ENCODE measurements at places on chromosomes 4 and X. TPM values are rescaled to one million over a fixed set of nuclear protein-coding genes. Genes with fewer than 3 reads are reported as not detected.

Gene NOX1
- 0.82 TPM for total RNA-seq

- no peak for DNase-seq
Measured at GRCh38 chr4:106707776-106708463, 328.2 kb downstream of the DKK2 start.

DNA sequence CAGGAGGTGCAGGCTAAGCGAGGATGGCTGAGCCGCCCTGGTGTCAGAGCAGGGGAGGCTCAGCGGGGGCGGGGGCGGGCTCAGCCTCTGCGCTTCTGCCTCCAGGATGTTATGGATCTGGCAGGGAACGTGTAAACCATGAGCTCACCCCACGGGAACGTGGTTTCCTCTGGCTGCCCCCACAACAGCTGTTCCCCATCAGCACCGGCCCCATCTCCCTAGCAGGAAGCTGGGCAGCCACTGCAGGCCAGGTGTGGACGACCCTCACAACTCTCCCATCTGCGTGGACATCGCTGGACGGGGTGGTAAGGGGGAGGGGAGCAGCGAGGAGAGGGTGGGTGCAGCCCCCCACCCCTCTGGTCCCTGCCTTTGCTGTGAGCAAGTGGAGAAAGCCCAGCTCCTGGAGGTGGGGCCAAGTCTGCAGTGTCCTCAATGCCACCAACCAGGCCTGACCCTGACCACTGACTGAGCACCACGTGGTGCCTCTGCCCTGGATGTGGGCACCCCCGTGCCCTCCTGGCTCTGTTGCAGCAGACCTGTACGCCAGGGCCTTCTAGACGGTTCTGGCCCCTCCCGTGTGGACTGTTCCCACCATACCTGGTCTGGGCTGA lies 28.1 kb upstream of the SPON2 start:
- DNase-seq = peak; percentile 69

DNA sequence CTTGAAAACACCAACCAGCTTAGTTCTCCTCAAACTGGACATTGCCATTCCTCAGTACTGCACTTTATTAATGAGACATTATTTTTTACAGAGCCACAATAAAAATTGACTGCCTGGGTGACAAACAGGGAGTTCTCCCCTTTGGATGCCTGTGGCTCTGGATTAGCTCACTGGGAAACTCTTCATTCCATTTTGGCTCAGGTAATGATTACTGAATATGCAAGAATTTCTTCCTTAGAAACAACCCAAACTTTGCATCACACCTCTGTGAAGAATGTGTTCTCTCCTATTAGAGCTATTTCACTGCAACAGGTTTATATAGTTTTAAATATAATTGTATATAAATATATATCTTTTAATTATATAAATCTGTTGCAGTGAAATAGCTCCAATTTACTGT lies 2065.8 kb downstream of the ARAP2 start:
- DNase-seq = no peak

DNA sequence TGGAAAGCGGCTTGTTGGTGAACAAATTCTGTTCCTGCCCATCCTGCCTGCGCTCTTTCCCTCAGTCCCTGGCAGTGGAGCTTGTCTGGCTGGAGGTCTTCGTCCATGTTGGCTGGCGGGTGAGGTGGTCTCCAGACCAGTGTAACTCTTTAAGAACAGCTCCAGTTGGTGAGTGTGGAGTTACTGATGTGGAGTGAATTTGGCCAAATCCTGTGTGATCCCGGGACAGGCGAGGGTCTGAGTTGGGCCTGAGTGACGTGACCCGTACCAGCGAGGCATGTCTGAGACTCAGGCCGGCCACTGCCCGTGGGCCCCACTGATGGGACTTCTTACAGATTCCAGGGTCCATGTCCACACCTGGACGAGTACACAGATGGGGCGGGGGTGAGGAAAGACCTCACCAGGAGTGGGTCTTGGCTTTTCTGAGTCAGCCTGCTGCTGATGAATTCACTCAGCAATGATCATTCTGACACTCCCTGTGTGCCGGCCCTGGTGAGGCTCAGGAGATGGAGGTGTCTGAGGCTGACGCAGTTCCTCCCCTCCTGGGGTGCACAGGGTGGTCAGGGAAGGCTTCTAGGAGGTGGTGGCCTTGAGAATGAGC lies 45.5 kb downstream of the PSAPL1 start:
- DNase-seq = peak; percentile 51

Gene FMR1NB
- total RNA-seq = not detected

Gene GAGE12F
- not detected for total RNA-seq

Gene CT45A6
- total RNA-seq = not detected

Gene DNASE1L1
- total RNA-seq = 84.0 TPM

- no peak for DNase-seq
Measured at GRCh38 chr4:186240848-186241491, 13.7 kb downstream of the KLKB1 start.

DNA sequence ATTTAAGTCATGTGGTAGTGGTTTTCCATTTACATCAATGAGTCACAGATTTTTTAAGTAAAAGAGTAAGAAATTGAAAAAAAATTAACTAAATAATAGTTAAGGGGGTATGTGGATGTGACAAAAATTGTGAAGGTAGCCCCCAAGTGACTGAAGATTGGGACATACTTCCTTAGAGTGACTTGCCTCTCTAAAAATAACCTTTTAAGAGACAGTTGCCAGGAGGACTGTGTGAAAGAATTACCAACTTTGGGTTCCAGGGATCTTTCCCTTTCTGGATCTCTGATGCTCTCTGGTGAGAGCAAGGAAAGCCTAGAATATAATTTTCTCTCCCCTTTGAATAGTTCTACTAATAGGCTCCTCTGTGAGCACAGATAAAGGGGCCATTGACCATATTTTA lies 42.7 kb downstream of the NHSL2 start:
- DNase-seq = no peak

- no peak for DNase-seq
Measured at GRCh38 chrX:42017971-42018370, 94.6 kb upstream of the CASK start.

- no peak for DNase-seq
Measured at GRCh38 chr4:25440478-25441030, 63.5 kb downstream of the ANAPC4 start.

DNA sequence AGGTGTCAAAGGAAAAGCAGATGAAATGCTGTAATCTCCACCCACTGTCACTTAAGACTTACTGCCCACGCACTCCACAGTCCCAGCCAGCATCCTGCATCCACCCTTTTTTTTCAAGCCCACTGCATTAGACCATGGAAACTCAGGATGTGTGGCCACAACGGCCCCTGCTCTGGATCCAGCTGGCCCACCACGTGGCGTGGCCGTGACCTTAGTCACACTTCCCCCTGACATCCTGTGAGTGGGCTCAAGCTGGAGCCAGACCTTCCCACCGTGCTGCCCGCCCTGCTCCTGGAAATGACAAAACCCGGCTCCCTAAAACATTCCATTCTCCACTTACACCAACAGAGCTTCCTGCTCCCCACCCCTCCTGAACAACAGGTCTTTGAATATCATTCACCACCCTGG lies 588.3 kb upstream of the DIPK2B start:
- DNase-seq = peak; percentile 63

- DNase-seq = no peak
Measured at GRCh38 chr4:70927502-70928137, 25.5 kb downstream of the MOB1B start.

Gene SAGE1
- total RNA-seq = not detected

GRCh38 chrX:49892542-49892941 lies 13.3 kb downstream of the USP27X start:
- no peak for DNase-seq

GRCh38 chr4:25351777-25352416 lies 25.2 kb upstream of the ANAPC4 start:
- no peak for DNase-seq

Gene HOPX
- 203 TPM for total RNA-seq

DNA sequence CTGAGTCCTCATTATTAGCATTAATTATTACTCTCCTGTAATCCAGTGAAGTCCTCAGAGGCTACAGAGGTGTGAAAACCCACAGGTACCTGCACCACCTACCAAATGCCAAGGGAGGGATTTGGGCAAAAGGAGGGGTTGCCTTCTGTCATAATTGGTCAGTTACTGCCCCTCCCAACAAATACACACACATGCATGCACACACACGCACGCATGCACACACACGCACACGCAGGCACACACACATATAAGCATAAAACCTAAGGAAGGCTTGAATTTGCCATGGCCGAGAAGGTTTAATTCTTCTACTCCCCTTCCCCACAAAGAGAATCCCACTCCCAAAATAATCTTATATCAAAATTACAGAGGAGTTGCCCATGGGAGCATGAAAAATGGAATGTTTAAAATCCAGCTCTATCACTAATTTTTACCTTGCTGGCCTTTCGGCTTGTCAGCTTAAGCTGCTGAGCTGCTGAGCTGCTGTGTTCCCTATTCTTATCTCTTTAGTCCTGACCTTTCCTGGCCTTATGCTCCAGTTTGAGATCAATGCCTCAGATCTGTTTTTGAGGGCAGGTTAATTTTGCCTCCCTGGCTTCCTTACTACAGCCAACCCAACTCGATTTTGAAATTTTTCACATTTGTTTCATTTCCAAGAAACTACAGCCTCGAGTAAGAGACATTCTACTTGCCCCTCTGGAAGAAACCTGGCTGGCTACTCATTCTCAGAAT lies 95.0 kb downstream of the CAMK2D start:
- no peak for DNase-seq

Gene PLAC1
- total RNA-seq = not detected

- no peak for DNase-seq
Measured at GRCh38 chr4:68349279-68349648, 626 bp downstream of the YTHDC1 start.

Gene ATP2B3
- total RNA-seq = not detected

Gene ESX1
- not detected for total RNA-seq

GRCh38 chr4:157035471-157035870 lies 40.5 kb upstream of the GLRB start:
- DNase-seq = no peak

- no peak for DNase-seq
Measured at GRCh38 chr4:56246233-56246610, 141.1 kb downstream of the AASDH start.

Gene NR0B1
- not detected for total RNA-seq

DNA sequence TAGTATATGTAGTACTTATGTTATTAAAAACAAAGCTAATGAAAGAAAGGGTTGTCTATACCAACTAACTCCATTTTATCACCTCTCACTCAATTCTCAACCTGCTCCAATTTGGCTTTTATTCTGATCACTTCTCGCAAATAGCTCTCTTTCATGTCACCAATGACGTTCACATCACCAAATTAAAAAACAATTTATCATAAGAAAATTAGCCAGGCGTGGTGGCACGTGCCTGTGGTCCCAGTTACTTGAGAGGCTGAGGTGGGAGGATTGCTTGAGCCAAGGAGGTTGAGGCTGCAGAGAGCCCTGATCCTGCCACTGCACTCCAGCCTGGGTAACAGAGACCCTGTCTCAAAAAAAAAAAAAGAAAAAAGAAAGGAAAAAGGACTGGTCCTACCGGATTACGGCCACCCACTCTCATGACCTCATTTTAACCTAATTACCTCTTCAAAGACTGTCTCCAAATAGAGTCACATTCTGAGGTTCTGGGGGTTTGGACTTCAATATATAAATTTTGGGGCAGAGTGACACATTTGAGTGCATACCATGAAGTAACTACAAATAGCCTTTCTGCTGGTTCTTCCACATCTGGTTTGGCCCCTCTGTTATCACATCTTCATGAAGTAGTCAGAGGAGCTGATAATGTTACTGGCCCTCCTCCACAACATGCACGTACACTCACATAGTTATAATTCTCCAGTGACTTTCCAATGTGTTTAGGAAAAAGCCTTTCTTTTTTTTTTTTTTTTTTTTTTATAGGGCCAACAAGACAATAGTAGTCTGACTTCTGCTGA lies 15.8 kb upstream of the RBMX start:
- DNase-seq = no peak

Gene NMU
- total RNA-seq = 0.47 TPM

GRCh38 chrX:38805432-38806389 lies 4.5 kb downstream of the MID1IP1 start:
- peak; percentile 75 for DNase-seq

Gene CSAG2
- not detected for total RNA-seq

DNA sequence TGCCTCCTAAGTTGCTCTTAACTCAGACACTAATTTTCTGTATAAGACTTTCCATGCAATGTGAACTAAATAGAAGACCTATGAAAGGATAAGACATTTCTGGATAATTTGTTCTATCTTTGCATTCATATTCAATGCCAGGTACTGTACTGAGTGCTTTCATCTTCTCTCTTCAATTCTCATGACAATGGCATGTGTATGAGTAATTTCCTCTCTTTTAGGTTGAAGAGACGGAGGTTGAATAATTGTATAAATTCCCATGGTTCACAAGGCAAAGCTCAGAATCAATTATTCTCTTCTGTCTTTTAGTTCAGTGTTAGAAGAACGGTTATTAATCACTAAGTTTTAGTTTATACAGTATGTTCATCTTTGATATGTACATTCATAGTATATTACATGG lies 29.3 kb upstream of the CFAP299 start:
- no peak for DNase-seq

All from right atrium auricular region (tissue), 2 donors.